Right renal cortex interstitium (tissue), 3 donors: ENCODE measurements at places on chromosomes 5 and 9.

GRCh38 chr9:125752070-125752628 is 5.0 kb downstream of the PBX3 start:
- no peak for DNase-seq

GRCh38 chr5:138956801-138957200 is 81.7 kb upstream of the LRRTM2 start:
- DNase-seq, result no peak

DNA sequence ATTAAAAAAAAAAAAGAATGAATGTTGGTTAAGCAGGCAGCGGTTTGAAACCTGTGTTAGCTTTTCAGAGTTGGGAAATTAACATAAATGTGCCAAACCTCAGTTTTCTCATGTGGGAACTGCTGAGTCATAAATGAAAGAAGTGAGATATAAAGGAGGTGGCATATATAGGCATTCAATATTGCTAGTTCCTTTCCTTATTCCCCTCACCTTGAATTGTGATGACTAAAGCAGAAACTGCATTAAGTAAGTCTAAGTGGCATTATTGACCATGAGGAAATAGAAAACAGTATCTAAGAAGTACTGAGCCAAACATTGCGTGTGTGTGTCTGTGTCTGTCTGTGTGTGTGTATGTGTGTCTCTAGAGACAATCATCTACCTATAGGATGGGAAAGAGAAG is 691.2 kb downstream of the TLR4 start:
- DNase-seq, result no peak

DNA sequence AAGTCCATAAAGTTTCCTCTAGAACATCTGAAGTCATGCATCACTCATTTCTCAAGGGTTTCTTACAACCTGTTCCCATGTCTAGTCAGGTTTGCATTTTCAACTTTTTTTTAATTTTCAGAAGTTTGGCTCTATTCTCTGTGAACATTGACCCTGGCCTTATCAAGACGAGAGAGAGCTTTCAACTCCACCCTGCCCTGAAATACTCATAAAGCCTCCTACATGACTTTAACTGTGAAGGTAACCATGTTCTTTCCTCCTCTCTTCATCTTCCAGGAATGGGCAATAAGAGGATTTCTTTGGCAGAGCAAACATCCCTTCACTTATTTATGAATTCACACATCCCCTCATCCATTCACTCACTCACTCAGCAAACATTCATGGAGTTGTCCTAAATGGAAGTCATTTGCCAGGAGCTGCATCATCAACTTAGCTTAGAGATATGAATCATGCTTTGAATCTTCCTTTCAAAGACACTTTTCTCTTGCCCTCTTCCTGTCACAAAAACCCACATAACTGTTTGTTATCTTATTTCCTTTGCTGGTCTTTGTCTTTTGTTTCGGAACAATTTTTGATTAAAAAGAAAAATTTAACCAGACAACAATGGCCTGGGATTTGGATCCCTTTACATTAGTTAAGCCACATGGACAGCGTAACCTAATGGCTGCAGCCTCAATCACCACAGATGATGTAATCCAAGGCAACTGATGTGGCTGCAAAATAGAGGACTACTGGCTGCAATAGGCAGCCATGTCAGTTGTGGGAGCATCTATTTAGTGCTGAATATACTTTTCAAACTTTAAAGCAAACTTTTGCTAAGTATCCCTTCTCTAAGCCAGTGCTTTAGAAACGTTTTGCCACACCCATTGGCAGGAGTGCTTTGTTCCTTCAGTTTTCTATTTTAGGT is 43.0 kb upstream of the GNAQ start:
- DNase-seq, result no peak

GRCh38 chr9:129964901-129965734 is 77.9 kb downstream of the FNBP1 start:
- no peak for DNase-seq

DNA sequence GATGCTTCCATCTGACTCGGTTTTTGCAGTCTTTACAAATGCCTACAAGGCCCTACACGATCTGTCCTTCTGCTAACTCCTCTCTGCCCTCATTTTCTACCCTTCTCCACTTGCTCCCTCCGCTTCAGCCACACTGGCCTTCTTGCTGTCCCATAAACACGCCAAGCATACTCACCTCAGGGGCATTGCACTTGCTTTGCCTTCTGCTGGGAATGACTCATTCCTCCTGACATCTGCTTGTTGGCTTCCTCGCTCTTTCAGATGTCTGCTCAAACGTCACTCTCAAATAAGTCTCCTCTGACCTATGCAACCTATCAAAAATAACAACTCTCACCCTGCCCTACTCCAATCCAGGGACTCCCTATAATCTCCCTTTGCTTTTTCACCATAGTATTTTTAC is 28.2 kb downstream of the CDC25C start:
- no peak for DNase-seq

DNA sequence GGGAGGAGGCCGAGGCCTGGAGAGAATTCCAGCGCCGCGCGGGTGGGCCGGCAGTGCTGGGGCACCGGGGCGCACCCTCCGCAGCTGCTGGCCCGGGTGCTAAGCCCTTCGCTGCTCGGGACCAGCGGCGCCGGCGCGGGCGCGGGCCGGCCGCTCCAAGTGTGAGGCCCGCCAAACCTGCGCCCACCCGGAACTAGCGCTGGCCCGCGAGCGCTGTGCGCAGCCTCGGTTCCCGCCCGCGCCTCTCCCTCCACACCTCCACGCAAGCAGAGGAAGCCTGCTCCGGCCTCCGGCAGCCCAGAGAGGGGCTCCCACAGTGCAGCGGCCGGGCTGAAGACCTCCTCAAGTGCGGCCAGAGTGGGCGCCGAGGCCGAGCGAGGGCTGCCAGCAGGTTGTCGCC is 7.7 kb upstream of the SRFBP1 start:
- DNase-seq, result no peak
